CD4-positive, alpha-beta T cell treated with Interleukin-2 at 100 ng/mL for 4 hours (primary cell): ENCODE measurements at places on chromosomes 3 and 15.

DNA sequence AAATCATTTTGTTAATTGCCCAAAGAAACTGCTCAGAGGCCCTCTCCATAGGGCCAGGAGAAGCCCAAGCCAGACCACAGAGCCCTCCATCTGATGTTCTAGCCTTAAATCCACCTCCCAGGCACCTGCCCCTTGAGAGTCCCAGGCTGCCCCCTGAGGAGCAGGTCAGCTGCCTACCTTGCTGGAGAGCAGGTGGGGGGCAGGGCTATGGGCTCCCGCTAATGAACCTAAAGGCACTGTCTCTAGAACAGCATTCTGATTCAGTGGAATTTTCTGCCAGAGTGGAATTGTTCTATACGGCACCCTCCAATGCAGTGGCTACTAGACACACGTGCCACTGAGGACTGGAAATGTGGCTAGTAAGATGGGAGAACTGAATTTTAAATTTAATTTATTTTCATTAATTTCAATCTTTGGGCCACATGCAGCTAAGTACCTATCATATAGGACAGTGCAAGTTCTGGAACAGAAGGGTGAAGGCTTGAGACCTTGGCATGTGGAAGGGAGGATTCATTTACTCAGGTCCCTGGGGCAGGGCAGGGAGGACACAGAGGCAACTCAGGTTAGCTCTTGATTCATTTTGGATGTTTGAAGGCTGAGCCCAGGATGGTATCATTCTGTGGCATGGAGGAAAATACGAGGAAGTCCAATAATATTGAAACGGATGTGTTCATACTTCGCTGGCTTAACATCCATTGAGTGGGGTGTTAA lies 11.4 kb downstream of the AMOTL2 start:
- no peak for DNase-seq

DNA sequence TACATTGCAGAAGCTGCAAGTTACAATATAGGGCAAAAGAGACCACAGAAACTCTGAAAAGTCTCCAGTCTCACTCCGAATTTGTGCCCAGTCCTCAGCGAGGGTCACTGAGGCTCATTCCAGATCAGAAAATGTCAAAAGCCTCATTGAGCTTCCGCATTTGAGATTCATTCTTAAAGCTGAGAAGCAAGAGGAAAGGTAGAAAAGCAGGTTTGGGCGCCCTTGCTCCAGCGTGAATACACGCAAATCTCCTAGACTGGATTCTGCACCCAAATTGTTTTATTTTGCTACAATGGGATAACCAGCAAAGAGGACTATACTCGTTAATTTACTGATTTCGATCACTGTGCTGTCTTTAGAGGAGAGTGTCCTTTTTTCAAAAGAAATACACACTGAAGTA lies 212.2 kb downstream of the STT3B start:
- DNase-seq: no peak

GRCh38 chr3:121941592-121941991 lies 47.4 kb downstream of the SLC15A2 start:
- no peak for DNase-seq

DNA sequence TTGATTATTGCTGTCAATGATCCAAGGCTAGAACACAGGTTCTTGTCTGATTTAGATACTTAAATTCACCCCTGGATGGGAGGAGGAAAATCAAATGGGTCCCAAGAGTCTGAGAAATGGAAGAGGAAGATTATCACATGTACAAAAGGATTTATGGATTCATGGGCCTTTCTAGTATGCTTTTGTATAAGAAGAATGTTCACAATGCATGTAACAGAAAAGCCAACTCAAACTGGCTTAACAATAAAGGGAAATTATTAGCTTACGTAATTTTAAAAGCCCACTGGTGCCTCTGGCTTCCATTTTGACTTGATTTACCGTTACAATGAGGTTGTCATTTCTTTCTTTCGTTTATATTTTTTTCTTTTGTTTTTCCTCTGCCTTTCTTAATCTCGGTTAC lies 782.5 kb upstream of the GRM7 start:
- no peak for DNase-seq

GRCh38 chr15:98518823-98519561 lies 129.3 kb upstream of the IGF1R start:
- DNase-seq: peak; percentile 48

DNA sequence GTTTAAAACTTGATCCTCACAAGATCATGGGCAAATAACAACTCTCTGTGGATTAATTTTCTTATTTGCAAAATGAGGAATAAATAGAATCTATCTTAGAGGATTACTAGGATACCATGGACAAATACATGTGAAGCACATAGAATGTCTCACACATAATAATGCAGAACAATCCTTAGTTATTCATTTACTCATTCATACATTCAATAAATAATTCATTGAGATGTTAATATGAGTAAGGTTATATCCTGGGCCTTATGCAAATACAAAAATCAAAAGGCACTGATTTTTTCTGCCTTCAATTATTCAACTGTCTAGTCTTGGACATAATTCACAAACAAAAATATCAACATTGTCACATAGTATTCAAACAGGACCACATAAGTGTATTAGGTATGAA lies 654.1 kb downstream of the MECOM start:
- no peak for DNase-seq

GRCh38 chr3:41679374-41679773 lies 282.5 kb downstream of the ULK4 start:
- DNase-seq: no peak

DNA sequence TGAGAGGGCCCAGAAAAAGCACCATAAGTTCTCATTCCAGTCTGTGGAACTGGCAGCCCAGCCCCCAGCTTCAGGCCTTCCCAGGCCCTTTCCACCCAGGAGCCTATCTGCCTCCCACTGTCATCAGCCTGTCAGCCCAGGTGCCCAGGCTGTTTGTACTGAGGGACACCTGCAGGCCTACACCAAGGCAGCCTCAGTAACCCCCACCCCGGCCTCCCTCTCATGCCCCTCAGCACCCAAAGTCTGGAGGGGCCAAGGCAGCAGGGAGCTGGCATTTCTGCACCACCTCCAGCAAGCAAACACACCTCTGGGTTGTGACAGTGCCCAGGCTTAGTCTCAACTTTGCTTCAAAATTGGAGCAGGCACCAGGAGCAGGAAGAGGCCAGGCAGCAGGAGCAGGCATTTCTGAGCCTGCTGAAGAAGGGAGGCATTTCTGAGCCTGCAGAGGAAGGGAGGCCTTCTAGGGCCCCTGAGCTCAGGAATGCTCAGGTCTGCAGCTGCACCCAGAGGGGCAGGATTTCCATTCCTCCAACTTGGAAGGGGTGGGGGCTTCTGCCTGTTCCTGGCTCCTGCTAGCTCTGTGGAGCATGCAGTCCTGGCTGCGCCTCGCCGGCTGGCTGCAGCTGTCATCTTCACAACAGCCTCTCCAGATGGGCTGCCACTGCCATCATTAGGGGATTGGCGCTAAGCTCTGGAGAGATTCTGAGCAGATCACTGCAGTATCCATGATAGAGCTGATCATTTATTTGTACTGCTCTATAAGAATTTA lies 396.1 kb downstream of the UNC13C start:
- DNase-seq: no peak
